Lower leg skin (tissue), 4 donors: ENCODE measurements at places on chromosomes 2 and 18. TPM values are rescaled to one million over a fixed set of nuclear protein-coding genes. Genes with fewer than 3 reads are reported as not detected.

Gene WDR43
- 40.8 TPM for total RNA-seq

GRCh38 chr18:76126327-76126726 is 368.7 kb downstream of the ZNF516 start:
- no peak for DNase-seq

GRCh38 chr2:15177103-15177502 is 384.0 kb downstream of the NBAS start:
- DNase-seq, result no peak

DNA sequence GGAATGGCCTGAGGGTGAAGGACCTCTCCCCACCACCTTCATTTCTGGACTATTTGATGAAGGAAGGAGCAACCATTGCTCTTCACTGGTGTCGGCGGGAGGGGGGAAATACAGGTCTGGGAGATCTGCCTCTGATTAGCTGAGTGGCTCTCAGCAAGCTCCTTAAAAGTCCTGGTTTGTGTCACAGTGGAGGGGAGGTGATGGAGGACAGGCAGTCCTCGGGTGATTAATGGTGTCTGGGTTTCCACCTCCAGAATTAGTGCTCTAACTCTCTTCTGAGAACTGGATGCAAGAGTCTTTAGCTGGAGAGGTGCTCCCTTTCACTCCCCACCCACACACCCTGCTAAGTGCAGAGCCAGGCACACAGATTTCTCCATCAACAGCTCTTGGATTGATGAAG is 83.2 kb downstream of the TTC32 start:
- DNase-seq, result peak; percentile 17
